Left renal pelvis (tissue), 4 donors: ENCODE measurements at places on chromosomes 11 and 22.

GRCh38 chr11:103007521-103007920 lies 52.0 kb upstream of the MMP13 start:
- no peak for DNase-seq

- DNase-seq, result no peak
Observed at GRCh38 chr22:31083377-31083768, 2.3 kb downstream of the SMTN start.

DNA sequence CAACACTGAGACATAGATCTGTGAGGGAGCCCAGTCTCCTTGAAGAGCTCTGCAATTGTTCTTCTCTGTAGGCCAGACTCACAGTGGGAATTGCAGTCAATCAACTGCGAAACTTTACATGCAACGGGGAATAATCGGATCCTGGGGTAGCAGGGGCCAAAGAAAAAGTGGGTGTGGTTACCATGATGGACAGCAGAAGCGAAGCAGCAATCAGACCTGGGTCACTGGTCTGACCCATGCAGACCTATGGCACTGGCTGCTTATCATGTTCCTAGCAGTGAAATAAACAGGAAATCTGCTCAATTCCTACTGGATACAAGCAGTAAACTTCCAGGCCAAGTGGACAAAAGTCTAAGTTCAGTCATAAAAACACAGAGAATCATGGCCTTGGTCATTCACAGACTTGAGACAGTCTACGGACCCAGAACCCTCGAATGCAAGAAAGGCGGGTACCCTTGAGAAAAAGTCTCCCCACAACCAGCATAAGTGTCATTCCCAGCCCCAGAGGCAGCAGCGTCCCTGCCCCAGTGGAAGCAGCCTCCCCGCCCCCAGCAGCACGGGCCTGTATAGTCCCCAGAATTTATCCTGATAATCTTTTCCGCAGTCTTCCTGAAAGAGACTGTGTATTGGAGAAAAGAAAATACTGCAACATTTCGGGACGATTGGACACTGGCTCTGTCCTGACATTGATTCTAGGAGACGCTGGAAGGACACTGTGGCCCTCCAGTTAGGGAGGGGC lies 34.6 kb downstream of the ASCL2 start:
- no peak for DNase-seq

DNA sequence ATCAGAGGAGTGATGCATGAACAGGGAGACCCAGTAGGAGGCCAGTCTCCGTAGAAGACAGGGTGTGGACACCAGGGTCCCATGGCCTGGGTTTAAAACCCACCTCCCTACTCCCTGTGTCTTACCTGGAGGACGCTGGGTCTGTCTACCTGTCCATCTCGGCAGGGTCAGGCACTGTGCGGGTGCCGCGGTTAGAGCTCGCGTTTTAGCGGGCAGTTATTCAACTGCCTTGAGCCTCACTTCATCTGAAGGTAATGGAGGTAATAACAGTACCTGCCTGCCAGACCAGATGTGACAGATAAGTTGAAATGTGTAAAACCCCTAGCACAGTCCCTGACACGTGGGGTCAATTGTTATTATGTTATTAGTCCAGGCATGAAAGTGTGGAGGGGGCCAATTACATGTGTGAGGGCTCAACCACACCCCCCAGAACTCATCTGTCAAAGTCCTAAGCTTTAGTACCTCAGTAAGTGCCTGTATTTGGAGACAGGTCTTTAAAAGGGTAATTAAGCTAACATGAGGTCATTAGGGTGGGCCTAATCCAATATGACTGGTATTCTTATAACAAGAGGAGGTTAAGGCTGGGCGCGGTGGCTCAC lies 8.1 kb upstream of the UPK3A start:
- DNase-seq, result no peak

GRCh38 chr11:115067900-115068530 lies 389.7 kb downstream of the NXPE2 start:
- DNase-seq, result no peak

DNA sequence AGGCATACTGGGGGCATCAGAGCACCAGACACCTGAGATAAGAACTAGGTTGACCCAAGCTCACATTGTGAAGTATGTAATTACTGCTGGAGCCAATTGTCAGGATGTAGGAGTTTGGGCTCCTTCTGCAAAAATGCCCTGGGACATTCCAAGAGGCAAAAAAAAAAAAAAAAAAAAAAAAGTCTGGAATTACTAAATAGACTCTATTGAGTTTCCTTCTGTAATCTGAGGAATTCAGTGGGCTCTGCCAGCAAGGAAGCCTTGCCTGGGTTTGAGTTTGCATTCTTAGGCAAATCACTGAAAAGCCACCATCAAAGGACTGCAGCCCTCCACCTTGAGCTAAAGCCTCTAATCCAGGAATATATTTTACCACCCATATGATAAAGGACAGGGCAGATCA lies 8.0 kb upstream of the CAVIN3 start:
- DNase-seq, result no peak

DNA sequence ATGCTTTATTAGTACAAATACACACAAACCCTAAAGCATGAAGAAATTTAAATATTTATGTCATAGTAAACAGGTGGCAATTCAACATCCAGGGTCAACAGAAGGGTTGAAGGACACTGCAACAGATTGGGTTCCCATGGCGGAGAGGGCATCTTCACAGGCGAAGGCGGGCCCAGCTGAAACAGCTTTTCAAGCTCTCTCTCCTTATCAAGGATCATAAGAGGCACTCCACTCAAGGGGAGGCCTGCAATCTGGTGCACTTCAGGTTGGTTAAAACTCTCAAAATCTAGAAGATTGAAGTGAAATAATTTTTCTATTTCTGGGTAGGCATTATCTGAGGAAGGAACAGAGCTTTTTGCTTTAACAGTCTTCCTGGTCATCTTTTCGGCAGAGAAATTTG lies 16.8 kb upstream of the SLC22A8 start:
- DNase-seq, result no peak

DNA sequence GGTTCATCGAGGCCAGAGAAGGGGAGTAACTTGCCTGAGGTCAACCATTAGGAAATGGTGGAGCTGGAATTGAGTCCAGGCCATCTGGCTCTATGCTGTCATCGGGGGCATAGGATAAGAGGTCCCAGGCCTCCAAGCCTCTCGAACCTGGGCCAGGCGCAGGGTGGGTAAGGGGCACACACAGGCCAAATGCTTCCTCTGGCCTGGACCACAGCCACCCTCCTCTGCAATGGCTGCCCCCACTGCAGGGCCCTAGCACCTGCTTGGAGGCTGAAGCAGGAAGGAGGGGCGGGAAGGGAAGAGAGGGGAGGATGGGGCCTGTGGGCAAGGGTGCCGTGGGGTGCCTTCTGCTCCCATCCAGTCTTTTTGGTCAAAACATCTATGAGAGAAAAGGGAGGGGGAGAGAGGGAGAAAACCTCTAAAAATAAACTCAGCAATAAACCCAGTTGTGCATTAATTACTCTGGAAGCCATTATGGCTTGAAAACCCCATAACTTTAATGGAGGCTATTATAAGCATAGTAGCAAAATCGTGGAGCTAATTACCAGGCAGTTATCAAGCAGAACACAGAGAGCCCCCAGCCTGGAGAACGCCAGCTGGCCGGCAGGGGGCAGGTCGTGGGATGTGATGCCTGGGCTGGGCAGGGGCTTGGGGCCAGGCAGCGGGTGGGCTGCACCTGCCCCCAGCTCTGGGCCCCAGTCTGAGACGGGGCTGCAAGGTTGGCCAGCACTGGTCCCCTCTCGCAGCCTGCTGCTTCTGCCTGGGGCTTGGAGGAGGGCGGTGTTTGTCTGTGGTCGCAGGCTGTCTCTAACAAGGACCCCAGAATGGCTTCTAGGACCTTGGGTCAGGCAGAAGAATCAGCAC lies 21.1 kb downstream of the B3GAT1 start:
- no peak for DNase-seq

GRCh38 chr22:45008751-45009605 lies 827 bp downstream of the PHF21B start:
- DNase-seq, result no peak
